Activated T-helper 9 cell treated with anti-CD3 and anti-CD28 coated beads, Interleukin-2, amount 50 U/mL, for 16 hours (primary cell): ENCODE measurements at places on chromosomes 3 and 15.

- no peak for DNase-seq
Observed at GRCh38 chr15:26879706-26880105, 12.8 kb downstream of the GABRA5 start.

GRCh38 chr3:156511987-156512677, 42.8 kb downstream of the SSR3 start:
- no peak for DNase-seq

- no peak for DNase-seq
Observed at GRCh38 chr15:63626955-63627354, 29.8 kb downstream of the FBXL22 start.

- no peak for DNase-seq
Observed at GRCh38 chr3:134858441-134859035, 63.5 kb downstream of the EPHB1 start.

DNA sequence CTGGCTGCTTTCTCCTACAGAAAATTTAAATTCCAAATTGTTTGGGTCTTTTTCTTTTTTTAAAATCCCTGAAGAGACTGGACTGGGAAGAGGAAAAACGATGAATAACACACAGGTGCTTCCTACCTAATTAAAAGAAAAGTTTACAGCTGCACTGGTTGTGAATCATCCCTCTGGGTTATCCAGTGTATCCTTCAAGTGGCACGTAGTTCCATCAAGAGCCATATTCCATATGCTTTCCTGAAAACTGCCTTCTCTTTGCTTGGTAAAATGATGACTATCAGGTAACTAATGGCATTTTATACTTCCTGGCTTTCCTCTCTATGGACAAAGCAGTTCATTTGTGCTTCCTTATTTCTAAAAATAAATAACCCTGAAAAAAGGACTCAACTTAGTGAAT, 123.2 kb downstream of the MAGI1 start:
- DNase-seq: no peak

- DNase-seq: no peak
Observed at GRCh38 chr3:69511361-69511760, 125.5 kb upstream of the FRMD4B start.

GRCh38 chr3:94063496-94064119, 747 bp downstream of the NSUN3 start:
- DNase-seq: no peak

DNA sequence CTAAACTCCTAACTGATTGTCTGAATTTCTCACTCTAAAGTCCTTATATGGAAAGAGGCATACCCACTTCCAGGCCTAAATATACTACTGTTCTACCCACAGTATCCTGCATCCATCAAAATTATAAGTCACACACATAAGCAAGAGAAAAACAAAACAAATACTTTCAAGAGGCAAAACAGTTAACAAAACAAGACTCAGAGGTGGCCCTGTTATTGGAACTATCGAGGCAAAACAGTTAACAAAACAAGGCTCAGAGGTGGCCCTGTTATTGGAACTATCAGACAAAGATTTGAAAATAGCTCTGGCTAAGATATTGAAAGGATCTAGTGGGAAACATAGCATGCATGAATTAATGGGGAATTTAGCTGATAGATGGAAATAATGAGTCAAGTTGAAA, 224.2 kb upstream of the CGNL1 start:
- no peak for DNase-seq

DNA sequence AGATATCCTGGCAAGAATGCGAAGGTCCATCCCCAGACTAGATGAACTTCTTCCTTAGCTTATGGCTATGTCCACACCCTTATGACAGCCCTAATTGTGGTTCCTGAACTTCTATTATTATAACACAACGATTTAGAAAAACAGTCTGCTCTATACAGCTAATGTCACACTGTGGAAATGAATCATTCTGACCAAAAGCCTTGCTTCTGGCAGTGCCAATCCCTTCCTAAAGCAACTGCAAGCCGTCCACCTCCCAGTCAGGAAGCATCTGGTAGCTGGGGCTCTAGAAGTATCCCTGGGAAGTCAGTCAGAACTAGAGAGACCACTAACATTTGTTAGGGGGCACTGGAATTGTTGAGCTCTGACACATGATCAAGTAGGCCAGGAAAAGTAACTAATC, 45.0 kb downstream of the MYO5A start:
- no peak for DNase-seq
